ENCODE measurements at places on chromosomes 5 and 9.

- DNase-seq: no peak
Observed at GRCh38 chr9:2119566-2119965, 104.4 kb downstream of the SMARCA2 start.

GRCh38 chr9:35553670-35554543 is 51.2 kb upstream of the TESK1 start:
- peak; percentile 84 for DNase-seq

DNA sequence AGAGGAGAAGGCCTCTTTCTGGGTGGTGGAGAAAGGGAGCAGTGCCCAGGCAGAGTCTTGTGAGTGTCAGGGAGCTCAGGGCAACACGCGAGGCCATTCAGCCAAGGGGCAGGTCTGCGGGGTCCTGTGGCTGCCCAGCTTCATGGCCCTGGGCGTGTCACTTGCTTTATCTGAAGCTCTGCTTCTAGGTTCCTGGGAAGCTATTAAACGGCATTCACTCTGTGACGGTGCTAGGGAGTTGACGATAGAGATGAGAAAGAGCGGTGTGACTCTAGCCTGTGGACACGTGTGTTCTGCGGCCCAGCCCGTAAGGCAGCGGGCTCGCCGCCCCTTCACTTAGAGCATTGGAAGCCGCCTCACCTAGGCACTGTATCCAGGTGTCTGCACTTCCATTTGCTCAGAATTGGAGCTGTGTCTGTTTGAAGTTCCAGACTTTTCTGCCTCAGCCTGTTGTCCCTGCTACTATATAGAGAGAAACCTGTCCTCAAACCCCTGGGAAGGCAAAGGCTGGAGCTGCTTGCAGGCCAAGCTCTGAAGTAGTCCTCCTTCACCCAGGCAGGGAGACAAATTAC is 88.3 kb downstream of the PHF2 start:
- no peak for DNase-seq

- no peak for DNase-seq
Observed at GRCh38 chr9:89905606-89906338, 301.0 kb downstream of the GADD45G start.

- DNase-seq: peak; percentile 21
Observed at GRCh38 chr5:175246889-175247520, 197.0 kb downstream of the DRD1 start.

GRCh38 chr5:106600803-106601202 is 1069.9 kb downstream of the EFNA5 start:
- DNase-seq: no peak

DNA sequence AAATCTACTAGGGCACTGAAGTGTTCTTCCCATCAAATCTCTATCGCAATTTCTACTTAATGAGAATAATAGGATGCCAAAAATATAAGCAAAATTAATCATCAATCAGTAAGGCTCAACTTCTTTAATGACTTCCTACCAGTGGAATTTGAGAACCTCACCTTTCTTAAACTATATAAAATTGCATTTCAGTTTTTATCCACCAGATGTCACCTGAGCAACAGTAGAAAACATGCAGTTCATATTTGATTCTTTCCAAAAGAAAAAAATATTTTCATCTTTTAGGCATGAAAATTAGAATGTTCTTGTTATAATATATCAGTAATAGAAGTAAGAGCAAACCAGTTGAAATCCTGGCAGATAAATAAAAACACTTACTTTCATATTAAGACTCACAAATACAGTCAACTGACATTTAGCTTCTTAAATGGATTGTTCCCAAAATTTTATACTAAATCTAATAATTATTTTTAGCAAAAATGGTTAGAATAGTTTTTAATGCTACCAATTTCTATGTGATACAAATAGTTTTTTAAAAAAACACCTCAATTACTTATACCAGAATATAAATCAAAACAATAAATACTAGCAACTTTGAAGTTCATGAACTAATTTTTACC is 13.4 kb upstream of the CCDC112 start:
- DNase-seq: peak; percentile 64

DNA sequence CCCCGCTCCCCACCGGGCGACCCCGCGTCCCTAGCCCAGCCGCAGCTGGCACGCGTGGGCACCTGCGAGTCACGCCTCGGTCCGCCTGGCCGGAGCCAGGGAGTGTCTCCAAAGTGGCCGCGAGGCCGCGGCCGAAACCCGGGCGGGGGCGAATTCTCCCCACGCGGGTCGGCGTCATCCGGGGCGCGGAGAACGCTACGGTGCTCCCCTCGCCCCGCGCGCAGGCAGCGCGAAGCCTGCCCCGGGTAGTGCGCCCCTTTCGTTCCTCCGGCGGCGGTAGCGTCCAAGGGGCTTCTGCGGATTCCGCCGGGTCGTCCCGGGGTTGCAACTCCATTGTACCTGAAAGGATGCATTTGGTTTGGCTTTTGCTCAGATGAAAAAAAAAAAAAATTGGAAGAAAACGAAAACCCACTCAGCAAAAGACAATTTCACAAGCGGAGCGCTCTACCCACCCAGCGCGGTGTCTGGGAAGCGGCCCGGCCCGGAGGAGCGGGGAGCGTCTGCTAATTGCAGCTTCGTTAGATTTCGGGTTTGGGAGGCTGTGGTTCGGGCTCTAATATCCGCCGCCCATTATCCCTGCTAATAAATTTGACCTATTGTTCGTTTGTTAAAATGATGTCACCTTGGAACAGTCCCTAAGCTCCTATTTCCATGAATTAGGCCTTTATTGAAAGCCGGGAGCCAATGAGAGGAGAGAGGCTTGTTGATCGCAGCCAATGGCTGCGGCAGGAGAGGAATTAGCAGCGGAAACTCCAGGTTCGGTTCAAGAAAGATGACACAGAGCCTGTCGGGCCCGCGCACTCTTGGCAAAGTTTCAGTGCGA is at the start of gene TLX3:
Gene TLX3 (plus strand): TSS at position 796 of the 823 bp plus-strand sequence. CDS start 118 bp downstream, outside the sequence.
- no peak for DNase-seq

DNA sequence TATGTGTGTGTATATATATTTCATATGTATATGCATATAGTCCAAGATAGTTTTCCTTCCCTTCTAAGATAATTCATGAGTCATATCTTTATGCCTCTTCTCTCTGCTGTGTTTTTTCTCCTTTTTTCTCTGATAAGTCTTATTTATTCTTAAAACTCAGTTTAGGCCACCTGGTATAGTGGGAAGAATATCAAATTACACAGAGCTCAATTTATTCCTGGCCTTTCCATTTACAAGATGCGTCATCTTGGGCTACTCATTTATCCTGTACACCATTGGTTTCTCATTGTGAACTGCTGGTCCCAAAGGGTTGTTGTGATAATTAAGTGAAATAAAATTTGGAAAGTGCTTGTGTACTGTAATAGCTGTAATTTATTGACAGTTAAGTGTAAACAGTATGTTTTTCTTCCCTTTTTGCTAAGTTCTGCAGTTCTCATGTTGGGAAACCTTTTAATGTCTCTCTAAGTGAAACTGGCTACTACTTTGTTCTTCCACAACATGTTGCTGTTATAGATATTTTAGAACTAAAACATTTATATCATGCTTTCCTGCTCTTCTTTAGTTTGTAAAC is 19.4 kb downstream of the CCDC171 start:
- DNase-seq: peak; percentile 9

- DNase-seq: no peak
Observed at GRCh38 chr9:121297389-121297788, 29.4 kb downstream of the GSN start.

DNA sequence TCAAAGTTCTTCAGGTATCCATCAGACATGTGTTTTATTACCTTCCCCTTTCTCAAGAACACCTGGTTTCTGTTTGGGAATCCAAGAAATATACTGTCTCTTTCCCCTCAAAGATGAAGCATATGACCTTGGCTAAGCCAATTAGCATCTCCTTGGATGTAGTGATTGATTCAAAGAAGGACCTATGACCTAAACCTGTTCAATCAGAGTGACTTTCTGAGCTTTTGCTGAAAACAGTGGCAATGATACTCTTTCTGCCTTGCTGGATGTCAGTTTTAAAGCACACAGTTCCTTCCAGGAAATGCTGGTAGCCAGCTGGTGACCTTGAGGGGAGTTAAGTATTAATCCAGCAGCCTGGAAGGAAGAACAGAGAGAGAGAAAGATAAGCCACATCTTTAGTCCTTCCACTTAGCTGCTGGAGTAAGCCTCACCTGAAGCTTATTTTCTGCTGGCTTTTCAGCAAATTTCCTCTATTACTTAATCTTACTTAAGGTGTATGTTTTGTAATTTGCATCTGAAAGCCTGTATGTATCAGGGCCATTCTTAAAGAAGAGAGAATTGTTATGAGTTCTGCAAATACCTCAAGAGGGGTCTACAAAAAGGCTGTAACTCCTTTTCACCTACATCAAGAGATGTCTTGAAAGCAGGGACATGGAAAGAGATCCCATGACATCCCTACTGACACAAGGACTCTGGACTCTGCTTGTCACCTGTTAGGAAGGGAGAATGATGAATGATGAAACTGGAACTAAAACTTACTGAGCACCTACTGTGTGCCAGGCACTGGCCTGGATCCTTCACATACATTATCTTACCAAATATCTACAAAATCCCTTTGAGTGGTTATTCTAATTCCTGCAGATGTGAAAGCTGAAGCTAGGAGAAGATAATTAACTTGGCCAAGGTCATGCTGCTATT is 35.2 kb upstream of the PIK3R1 start:
- DNase-seq: no peak
